ENCODE measurements at places on chromosomes 12 and 14. TPM values are rescaled to one million over a fixed set of nuclear protein-coding genes. Genes with fewer than 3 reads are reported as not detected.

DNA sequence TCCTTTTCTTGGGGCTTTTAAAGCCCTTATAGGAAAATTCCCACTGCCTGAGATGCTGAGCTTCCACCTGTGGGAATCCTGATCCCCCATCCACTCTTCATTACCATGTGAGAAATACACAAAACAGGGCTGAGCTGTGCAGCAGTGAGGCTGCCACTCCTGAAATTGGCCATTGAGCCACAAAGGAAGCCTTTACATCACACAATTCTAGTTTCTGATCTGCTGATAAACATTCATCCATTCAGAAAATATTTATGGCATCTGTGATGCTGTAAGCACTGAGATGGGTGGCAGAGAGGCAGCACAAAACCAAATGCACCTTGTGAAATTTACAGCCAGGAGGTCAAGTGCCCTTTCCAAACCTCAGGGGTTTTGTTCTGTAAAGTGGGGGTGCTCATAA lies 26.2 kb upstream of the CMKLR1 start:
- no peaks in the 10 kb centered on the region for H3K4me1 ChIP-seq
- no peaks in the 10 kb centered on the region for H3K36me3 ChIP-seq
- no peak overlapping the region for H3K4me3 ChIP-seq
- H3K27me3 ChIP-seq: no peaks in the 10 kb centered on the region

DNA sequence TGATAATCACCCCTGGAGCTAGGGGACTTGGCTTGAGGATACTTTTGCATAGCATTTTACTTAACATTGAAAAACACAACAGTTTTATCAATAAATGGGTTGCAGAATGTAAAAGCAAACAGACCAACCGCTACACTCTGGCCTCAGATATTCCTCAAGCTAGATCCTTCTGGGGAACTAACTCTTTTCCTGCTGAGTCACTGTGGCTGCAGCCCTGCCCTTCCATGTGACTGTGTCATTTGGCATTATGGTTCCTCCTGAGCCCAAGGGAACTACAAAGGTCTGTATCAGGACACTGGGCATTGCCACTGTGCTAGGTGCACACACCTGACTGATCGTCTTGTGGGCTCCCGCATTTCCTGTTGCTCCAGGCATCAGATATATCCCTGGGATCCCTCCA lies 56.6 kb downstream of the TTC9 start:
- H3K27ac ChIP-seq: no peak overlapping the region
- DNase-seq: no peak
- H3K36me3 ChIP-seq: no peaks in the 10 kb centered on the region
- H3K4me3 ChIP-seq: no peak overlapping the region

DNA sequence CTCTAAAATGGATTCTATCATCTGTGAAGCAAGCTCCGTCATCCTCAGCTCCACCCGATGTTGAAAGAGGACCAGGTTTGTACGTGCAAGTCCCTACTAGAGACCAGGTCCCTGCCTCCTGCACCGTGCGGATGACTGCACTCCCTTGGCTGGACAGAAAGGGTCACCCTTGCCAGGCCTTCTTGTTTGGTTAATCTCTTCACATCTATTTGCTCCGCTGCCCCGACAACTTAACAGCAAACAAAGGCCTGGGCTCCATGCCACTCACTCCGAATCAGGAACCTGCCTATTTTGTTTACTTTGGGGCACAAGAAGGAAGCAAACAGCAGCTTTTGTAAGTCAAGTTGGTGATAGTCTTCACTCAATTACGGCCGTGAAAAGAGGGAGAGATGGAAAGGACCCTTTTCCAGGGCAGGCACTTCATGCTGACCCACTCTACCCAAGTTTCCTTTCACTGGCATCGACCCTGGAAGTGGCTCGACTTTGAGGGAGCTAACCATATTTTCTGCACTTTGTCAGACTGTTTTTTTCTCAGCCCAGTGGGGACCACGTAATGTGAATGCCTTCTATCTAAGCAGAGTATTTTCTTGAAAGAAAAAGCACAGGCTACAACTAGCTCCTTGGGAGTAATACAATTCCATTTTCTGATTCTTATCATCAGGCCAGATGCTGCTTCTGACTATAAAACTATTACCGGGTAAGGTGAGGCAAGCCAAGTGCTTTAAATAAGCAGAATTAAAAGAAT lies 202.6 kb downstream of the FOXN3 start:
- DNase-seq: no peak
- H3K36me3 ChIP-seq: peaks cover 1% of the 10 kb centered on the region
- no peak overlapping the region for H3K27ac ChIP-seq
- no peaks in the 10 kb centered on the region for H3K27me3 ChIP-seq
- no peak overlapping the region for H3K4me3 ChIP-seq

- no peak overlapping the region for H3K4me3 ChIP-seq
- DNase-seq: no peak
- H3K27ac ChIP-seq: no peak overlapping the region
- peaks cover 3% of the 10 kb centered on the region for H3K4me1 ChIP-seq
- H3K27me3 ChIP-seq: no peaks in the 10 kb centered on the region
- H3K36me3 ChIP-seq: peaks cover 43% of the 10 kb centered on the region
Observed at GRCh38 chr12:6923003-6923732, 4.6 kb upstream of the ATN1 start.

DNA sequence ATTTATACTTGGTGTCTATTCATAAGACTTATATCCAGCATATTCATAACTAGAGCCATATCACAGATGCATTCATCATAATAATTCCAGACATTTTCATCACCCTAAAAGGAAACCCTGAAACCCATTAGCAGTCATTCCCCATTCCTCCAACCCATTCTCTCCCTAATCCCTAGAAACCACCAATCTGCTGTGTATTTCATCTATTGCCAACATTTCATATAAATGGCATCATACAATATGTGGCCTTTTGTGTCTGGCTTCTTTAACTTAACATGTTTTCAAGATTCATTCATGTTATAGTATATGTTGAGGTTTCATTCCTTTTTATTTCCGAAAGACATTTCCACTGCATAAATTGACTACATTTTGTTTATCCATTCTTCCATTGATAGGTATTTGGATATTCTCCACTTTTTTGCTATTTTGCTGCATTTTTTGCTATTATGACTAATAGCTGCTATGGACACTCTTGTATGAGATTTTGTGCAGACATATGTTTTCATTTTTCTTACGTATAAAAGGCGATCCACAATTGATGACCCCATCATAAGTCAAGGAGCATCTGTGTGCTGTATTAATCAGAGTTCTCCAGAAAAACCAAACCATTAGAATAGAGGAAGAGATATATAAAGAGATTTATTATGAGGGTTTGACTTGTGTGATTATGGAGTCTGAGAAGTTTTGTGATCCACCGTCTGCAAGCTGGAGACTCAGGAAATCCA lies 5.1 kb upstream of the OAS2 start:
- H3K4me3 ChIP-seq: no peak overlapping the region
- no peak overlapping the region for H3K27ac ChIP-seq
- no peak for DNase-seq

Gene MDP1
- total RNA-seq: 18.8 TPM

DNA sequence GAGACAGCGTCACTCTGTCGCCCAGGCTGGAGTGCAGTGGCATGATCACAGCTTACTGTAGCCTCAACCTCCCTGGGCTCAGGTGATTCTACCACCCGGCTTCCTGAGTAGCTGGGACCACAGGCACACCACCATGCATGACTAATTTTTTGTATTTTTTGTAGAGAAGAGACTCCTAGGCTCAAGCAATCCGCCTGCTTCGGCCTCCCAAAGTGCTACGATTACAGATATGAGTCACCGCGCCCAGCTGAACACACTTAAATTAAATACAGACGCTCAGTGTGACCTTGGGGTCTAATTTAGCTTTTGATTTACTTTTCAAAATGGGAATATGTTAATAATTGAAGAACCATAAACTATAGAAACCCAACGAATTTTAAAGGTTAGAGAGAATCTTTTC lies 77.2 kb downstream of the C2CD5 start:
- DNase-seq: no peak
- H3K4me1 ChIP-seq: no peaks in the 10 kb centered on the region
- H3K36me3 ChIP-seq: peaks cover 7% of the 10 kb centered on the region
- no peaks in the 10 kb centered on the region for H3K27me3 ChIP-seq
- H3K4me3 ChIP-seq: no peak overlapping the region

- peaks cover 22% of the 10 kb centered on the region for H3K27me3 ChIP-seq
- no peak overlapping the region for H3K27ac ChIP-seq
- peak overlapping the region; percentile 92 for H3K4me3 ChIP-seq
Observed at GRCh38 chr14:41607966-41608663, 1.4 kb downstream of the LRFN5 start.

DNA sequence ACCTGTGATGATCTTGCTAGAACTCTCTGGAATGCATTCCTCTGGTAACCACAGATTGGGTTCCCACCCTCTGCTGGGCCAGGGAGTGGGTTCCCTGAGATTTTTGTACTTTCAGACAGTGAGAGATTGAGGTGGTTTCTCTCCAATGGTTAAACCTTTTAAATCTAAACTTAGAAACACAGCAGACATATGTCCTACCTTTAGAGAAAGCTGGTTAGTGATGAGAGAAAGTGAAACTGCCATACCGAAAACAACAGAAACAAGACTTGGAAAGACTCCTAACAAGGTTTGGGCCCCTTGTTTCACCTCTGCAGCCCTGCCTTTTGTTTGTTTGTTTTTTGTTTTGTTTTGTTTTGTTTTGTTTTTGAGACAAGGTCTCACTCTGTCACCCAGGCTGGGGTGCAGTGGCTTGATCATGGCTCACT lies 9.7 kb upstream of the SGPP1 start:
- no peak overlapping the region for H3K27ac ChIP-seq
- no peaks in the 10 kb centered on the region for H3K27me3 ChIP-seq
- H3K4me3 ChIP-seq: no peak overlapping the region
- no peak for DNase-seq
- no peaks in the 10 kb centered on the region for H3K36me3 ChIP-seq
- no peaks in the 10 kb centered on the region for H3K4me1 ChIP-seq

DNA sequence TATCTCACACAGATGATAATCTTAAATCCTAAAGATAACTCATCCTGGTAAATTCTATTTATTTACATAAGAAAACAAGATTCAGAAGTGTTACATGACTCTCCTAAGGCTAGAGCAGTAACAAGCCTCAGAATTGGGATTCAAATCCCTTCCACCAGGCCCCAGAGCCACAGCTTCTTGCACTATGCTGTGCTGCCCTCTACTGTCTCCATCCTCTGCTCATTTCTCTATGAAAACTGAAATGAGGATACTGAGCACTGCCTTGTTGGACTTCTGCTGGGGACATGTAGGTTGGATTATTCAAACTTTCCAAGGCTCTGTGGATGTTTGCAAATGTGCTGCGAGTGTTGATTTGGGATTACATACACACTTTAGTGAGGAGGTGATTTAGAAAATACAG lies 23.5 kb upstream of the C12orf50 start:
- H3K4me3 ChIP-seq: no peak overlapping the region
- DNase-seq: peak; percentile 42
- peaks cover 3% of the 10 kb centered on the region for H3K36me3 ChIP-seq
- H3K4me1 ChIP-seq: no peaks in the 10 kb centered on the region
- H3K27me3 ChIP-seq: no peaks in the 10 kb centered on the region
- H3K27ac ChIP-seq: no peak overlapping the region

GRCh38 chr12:56520506-56520905 lies 1.1 kb upstream of the RBMS2 start:
- H3K27me3 ChIP-seq: no peaks in the 10 kb centered on the region
- H3K4me3 ChIP-seq: no peak overlapping the region
- H3K36me3 ChIP-seq: no peaks in the 10 kb centered on the region
- H3K4me1 ChIP-seq: no peaks in the 10 kb centered on the region

Gene ASB2
- total RNA-seq: 0.35 TPM

DNA sequence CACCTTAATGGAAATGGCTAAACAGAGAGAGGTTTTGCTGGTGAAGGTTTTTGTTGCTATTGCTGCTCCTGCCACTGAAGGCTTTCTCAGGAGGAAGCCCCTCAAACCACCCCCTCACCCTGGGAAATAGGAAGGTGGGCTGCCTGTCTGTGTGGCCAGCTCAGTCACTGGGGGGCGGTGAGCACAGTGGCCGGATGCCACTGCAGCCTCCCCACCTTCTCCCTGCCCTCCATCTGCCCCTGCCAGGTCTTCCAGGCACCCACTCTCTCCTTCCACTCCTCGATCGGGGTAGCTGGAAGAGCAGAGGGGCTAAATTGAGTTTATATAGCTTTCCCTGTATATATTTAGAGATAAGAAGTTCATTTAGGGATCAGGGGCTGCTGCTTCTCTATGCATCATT lies 80.8 kb downstream of the PAPOLA start:
- no peak overlapping the region for H3K27ac ChIP-seq
- H3K4me3 ChIP-seq: no peak overlapping the region
- no peaks in the 10 kb centered on the region for H3K27me3 ChIP-seq
